ENCODE measurements at places on chromosomes 16 and 17.

GRCh38 chr16:72473631-72474030 lies 301.7 kb upstream of the PMFBP1 start:
- DNase-seq: no peak

- DNase-seq: no peak
Measured at GRCh38 chr16:75109732-75110243, 6.8 kb downstream of the LDHD start.

GRCh38 chr16:89013111-89013510 lies 36.1 kb upstream of the CBFA2T3 start:
- no peak for DNase-seq

GRCh38 chr16:35365675-35366074 lies 1906.3 kb downstream of the TP53TG3F start:
- DNase-seq: no peak

GRCh38 chr16:6132121-6132520 lies 1034.5 kb upstream of the EEF2KMT start:
- DNase-seq: no peak

GRCh38 chr16:88894681-88895300 lies 28.3 kb upstream of the PABPN1L start:
- DNase-seq: no peak

DNA sequence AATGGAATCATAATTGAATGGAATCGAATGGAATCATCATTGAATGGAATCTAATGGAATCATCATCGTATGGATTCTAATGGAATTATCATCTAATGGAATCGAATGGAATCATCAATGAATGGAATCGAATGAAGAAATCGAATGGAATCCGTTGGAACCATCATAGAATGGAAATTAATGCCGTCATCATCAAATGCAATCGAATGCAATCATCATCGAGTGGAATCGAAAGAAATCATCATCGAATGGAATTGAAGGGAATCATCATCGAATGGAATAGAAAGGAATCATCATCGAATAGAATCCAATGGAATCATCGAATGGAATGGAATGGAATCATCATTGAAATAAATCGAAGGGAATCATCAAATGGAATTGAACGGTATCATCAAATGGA lies 217.2 kb downstream of the SHCBP1 start:
- DNase-seq: no peak

DNA sequence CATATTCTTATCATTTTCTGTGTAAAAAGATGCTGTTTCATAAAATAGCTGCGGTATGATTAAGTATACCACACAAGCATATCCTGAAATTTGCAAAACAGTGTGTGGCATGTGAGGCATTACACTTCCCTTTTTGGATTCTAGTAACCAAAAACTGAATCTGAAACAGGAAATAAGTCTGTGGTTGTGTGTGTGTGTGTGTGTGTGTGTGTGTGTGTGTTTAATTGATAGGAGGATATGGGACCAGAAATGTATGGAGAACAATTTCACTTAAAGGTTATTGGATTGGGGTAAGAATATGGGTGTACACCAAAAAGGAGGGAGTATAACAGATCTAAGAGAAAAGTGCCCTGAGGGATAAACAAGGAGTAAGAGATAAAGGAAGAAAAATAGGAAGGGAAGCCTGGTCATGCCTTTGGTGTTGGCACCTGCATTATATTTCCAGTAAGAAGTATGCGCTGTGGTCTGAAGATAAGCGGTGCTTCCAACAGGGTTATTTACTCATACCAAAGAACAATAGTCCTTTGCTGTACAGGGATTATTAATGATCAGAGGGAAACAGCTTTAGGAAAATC lies 4.0 kb downstream of the LYRM1 start:
- no peak for DNase-seq

GRCh38 chr16:87138316-87138715 lies 178.9 kb downstream of the C16orf95 start:
- no peak for DNase-seq

DNA sequence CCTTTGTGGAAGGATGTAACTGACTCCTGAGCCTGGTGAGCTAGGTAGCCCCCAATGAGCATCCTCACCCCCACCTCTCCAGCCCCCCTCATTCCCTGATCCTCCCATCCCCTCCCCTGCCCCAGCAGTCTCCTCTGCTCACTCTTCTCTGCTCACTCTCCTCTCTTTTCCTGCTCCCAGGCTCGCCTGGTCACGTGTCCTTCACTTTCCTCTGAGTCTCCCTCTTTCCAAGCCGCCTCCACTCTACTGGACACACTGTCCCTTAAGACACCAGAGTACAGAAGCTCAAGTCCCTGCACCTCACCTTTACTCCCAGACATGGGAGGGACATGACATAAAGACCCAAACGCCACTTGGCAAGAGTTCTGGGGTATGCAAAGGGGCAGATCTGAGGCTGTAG lies 76.3 kb upstream of the RBL2 start:
- no peak for DNase-seq

Data from iPS-NIHi11 (cell line).